ENCODE measurements at places on chromosomes 16 and 17.

- DNase-seq = peak; percentile 98
These were observed 43.6 kb upstream of the HAPSTR1 start for GRCh38 chr16:9047689-9048301.

- no peak for DNase-seq
These were observed 286.4 kb downstream of the GRIN2A start for GRCh38 chr16:9895817-9896216.

DNA sequence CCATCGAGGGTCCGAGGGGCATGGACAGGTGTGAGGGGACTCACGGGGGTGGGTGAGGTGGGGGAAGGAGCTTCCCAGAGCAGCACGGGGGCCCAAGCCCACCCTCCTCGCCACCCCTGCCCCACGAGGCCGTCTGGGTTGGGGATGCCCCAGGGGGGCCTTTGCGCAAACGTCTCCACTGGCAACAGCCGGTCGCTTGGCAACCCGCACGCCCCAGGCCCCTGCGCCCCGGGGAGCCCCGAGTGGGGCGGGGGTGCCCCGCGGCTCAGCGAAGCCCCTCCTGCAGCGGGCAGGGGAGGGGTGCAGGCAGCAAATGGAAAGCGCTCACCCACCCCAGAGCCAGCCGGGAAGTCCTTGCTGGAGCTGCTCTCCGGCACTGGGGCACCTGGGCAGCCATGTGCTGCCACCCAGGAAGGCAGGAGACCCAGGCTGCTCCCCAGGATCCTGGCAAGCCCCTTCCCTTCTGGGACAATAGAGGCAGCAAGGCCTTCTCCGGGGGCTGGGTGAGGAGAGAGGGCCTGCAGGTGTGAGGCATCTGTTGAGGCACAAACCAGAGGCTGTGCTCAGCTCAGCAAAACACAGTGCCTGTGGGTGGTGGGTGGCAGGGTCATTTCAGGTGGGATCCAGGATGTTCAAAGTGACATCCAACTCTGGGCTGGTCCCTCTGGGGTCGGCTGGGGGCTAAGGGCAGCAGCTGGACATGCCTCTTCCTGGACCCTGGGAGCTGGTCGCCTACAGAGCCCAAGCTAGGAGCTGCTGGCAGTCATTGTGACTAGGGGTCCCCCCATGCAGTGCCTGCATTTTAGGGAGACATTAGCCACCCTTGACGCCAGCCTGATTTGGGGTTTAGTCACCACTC lies 80.9 kb upstream of the CBX4 start:
- no peak for DNase-seq

DNA sequence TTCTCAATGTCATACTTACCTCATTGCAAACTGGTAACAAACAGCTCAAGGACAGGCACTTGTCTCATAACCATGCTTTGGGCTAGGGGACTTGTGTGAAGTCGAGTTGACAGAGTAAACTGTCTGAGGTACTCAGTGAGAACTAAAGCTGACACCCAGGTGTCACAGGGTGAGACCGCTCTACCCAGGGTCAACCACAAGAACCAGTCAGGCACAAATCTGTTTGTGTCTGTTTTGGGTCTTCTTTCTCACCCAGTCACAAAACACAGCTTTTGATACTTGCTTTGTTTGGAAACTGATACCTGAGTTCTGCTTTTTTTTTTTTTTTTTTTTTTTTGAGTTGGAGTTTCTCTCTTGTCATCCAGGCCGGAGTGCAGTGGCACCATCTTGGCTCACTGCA lies 161.1 kb downstream of the STX8 start:
- DNase-seq = no peak

DNA sequence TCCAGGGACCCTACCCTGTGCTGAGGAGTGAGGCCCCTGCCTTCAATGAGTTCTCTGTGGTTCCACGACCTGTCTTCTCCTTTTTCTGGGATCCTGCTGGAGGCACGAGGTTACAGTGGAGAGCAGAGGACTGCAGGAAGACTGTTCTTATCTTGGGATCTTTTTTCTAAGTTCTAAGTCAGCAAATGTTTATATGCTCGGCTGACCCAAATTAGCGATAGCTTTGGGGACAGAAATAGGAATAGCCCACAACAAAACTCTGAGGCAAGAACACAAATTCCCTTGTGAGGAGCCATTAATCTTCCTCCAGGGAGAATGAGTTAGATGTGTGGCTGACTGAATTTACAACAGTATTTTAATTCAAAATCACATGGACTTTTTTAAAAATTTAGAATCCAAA lies 46.7 kb downstream of the MYOCD start:
- no peak for DNase-seq

DNA sequence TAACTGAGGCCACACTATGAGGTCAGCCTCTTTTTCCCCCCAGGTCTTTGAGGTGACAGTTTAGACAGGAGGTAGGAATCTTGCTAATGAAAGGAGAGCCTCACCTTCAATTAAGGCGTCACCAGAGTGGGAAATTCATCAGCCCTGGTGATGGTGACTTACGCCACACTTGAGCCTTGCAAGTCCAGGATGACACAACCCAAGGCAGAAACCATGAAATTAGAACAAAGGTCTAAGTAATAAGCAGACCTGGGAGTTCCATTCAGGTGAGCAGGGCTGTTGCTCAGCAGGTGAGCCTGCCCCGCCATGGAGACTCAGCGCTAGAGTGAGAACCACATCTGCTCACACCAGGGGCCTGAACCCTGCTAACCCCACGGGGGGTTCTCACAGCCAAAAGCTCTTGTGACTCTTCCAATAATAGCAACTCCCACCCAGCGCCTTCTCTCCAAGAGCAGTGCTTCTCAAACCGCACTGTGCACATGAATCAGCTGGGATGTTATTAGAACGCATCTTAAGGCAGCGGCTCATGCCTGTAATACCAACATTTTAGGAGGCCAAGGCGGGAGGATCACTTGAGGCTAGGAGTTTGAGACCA lies 28.7 kb upstream of the KIFC3 start:
- DNase-seq = peak; percentile 42

- no peak for DNase-seq
These were observed 10.3 kb upstream of the PHB1 start for GRCh38 chr17:49425004-49425286.

DNA sequence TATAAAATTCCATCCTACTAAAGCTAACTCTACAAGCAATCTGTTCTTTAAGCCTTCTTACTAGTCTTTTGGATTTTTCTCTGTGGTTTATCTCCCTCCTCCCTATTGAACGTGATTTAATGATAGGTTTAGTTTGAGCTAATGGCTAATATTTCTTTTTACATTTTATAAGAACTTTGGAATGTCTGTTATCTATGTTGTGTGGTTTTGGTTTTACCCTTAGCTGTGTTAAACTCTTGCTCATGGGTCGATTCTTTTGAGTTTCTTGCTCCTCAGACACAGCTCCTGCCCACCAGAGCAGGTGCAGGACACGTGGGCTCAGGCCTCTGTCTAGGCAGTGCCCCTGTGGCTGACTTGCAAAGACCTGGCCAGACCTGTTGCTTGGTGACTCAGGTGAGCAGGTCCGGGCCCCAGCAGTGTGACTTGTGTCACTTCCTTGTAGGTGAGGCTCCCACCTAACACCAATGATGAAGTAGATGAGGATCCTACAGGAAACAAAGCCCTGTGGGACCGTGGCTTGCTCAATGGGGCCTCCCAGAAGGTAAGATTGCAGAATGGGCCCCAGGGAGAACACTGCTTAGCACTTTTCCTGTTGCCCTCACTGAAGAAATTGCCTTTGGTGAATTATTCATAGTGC lies 45.1 kb downstream of the SF3B3 start:
- DNase-seq = no peak

DNA sequence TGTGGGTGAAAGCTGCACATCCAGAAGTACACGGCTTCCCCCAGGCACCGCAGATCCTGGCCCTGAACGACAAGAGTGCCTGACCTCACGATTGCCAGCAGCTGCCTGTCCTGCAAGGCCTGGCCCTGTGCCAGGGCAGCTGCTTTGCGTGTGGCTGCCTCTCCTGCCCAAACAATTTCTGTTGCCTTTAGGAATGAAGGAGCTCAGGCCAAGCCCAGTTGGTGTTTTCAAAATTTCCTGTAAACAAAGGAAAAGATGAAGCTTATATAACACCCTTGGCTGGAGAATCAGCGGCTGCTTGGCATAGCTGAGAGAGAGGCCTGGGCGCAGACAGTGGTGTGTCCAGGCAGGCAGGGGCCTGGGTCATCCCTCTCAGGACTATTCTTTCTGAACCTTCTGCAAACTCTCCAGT lies 11.7 kb upstream of the SLC47A2 start:
- DNase-seq = no peak

DNA sequence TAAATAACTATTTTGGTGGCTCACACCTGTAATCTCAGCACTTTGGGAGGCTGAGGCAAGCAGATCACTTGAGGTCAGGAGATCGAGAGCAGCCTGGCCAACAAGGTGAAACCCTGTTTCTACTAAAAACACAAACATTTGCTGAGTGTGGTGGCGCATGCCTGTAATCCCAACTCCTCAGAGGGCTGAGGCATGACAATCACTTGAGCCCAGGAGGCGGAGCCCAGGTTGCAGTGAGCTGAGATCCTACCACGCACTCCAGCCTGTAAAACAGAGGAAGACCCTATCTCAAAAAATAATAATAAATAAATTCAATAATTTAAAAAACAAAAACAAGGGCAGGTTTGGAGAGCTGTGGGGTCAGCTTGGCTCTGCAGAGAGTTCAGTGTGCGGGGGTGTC lies 5.7 kb upstream of the SLC4A1 start:
- DNase-seq = peak; percentile 26

Data from mesendoderm (in vitro differentiated cells).